Activated T-cell treated with anti-CD3 and anti-CD28 coated beads for 48 hours (primary cell): ENCODE measurements at places on chromosomes 6 and 20.

- no peak for DNase-seq
Measured at GRCh38 chr20:31607640-31608250, 2.7 kb downstream of the ID1 start.

- no peak for DNase-seq
Measured at GRCh38 chr20:1676650-1677049, 19.1 kb upstream of the SIRPG start.

- no peak for DNase-seq
Measured at GRCh38 chr6:6243846-6244245, 76.6 kb downstream of the F13A1 start.

GRCh38 chr6:108115598-108116058 lies 41.1 kb upstream of the OSTM1 start:
- DNase-seq = no peak
